ENCODE measurements at places on chromosomes 13 and 19. TPM values are rescaled to one million over a fixed set of nuclear protein-coding genes. Genes with fewer than 3 reads are reported as not detected.

Gene SERPINE3
- 0.04 TPM for total RNA-seq

Gene UHRF1
- 49.4 TPM for total RNA-seq

Gene LILRB5
- not detected for total RNA-seq

Gene RNF113B
- not detected for total RNA-seq

Gene SEMA6B
- total RNA-seq = not detected

Gene CC2D1A
- total RNA-seq = 19.5 TPM

Gene PALM
- total RNA-seq = not detected

Gene PSG6
- not detected for total RNA-seq
